ENCODE measurements at places on chromosomes 1 and 21.

GRCh38 chr1:208084220-208084619, 160.0 kb downstream of the PLXNA2 start:
- no peak for DNase-seq

DNA sequence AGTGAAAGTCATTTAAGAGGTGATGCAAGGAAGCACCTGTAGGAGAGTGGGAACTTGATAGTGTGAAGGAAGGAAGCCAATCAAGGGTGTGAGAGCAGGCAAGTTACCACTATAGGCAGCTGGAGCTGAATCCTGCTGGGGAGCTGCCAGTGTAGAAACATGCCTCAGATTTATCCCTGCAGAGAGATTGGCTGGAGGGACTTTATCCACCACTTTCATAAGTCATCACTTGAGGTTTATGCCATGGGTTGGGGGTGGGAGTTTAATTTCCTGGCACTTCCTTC, 443.6 kb downstream of the PLPP3 start:
- DNase-seq = no peak

DNA sequence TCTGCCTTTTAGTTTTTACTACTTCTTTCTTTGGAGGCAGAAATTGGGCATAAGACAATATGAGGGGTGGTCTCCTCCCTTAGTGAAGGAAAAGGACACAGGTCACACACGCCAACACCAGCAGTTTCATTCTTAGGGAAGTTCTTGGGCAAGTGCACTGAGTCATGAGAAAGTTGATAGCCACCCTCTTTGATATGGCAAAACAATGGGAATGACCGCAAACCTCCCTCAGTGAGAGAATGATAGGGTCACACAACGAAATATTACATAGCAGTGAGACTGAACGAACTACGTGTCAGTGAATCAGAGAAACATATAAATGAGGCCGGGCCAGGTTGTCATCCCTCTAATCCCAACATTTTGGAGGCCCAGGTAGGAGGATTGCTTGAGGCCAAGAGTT, 20.0 kb downstream of the IL6R start:
- no peak for DNase-seq

DNA sequence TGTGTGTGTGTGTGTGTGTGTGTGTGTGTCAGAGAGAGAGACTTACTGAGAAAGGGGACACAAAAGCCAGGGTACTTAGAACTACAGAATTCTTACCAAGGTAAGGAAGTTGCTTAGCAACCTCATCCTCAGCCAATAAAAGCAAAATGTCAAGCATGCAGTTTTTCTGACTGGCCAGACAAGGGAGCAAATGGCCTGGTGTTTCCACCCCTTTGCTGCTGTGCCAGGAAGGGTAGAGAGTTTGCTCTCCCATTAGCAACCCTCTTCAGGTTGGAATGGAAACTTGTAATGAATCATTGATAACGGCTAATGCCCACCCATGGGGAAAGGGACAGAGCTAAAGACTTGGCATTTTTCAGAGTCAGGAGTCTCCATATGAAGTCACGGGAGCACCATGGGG, 10.6 kb downstream of the RXRG start:
- DNase-seq = no peak

- DNase-seq = no peak
These were observed 4.8 kb upstream of the CAMSAP2 start for GRCh38 chr1:200733907-200734306.

GRCh38 chr1:224541901-224542630, 74.1 kb upstream of the CNIH3 start:
- DNase-seq = no peak

GRCh38 chr1:56459260-56459659, 120.1 kb downstream of the PLPP3 start:
- DNase-seq = no peak

GRCh38 chr1:12336413-12336812, 106.6 kb downstream of the VPS13D start:
- DNase-seq = no peak

- no peak for DNase-seq
These were observed 34.9 kb downstream of the SYF2 start for GRCh38 chr1:25197235-25197975.

GRCh38 chr1:162722036-162722435, 68.5 kb upstream of the HSD17B7 start:
- no peak for DNase-seq

DNA sequence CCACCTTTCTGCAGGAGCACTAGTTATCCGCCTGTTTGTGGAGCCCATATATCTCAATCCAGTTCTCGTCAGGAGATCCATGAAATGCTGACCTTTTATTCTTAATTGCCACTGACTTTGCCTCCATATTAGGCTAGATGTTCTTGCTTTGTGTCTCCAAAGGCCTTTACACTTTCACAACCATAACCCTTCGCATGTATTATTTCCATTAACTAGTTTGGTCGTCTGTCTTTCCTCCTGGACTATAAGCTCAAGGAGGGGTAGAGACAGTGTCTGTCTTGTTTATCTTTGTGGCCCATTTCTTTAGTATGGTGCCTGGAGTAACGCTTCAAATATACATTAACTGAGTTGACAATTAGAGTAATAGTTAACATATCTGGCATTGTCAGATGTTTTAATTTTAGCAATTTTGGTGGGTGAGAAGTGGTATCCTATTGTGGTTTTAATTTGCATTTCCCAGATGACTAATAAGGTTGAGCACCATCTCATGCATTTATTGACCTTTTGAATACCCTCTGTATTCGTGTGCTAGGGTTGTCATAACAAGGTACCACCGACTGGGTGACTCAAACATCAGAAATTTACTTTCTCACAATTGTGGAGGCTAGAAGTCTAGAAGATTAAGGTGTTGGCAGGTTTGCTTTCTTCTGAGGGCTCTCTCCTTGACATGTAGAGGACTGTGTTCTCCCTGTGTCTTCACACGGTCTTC, 21.7 kb upstream of the IL12RB2 start:
- DNase-seq = no peak

GRCh38 chr21:44530903-44531605, 8.9 kb downstream of the KRTAP10-1 start:
- DNase-seq = no peak
